ENCODE measurements at places on chromosomes 2 and 18.

DNA sequence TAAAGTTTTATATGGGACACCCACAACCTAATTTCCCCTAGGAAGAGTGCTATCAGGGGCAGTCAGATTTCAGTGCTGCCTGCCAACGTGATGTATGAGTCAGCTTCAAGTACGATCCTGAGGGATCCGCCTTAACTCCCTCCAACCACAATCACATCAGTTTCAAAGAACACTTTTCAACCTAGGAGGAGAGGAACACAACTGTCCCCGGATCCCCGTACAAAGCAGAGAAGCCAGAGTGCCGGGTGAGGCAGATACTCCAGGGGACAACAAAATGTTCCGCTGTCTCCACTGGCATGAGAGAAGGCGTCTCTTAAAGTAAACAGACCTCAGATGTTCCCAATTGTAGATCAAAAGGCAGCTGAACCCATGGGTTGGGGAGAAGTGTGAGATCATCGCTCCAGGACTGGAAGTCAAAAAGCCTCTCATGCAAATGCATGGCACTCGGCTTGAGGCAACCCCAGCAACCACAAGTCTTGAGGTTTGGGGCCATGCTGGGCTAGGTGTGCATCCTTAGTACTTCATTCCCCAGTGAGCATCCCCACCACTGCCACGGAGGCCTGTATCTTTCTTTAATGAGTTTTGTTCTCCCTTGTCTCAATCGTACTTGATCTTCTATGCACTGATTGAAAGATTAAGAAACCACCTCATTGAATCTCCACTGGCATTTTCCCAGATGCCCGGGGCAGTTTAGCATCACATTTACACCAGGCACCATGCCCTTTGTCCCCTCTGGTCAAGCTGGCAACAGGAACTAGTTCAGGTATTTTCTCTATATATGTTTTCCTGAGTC, 91.0 kb upstream of the CCBE1 start:
- no peak for DNase-seq

GRCh38 chr2:177501186-177501585, 108.6 kb downstream of the AGPS start:
- no peak for DNase-seq

GRCh38 chr18:79718126-79718525, 38.5 kb downstream of the CTDP1 start:
- no peak for DNase-seq

DNA sequence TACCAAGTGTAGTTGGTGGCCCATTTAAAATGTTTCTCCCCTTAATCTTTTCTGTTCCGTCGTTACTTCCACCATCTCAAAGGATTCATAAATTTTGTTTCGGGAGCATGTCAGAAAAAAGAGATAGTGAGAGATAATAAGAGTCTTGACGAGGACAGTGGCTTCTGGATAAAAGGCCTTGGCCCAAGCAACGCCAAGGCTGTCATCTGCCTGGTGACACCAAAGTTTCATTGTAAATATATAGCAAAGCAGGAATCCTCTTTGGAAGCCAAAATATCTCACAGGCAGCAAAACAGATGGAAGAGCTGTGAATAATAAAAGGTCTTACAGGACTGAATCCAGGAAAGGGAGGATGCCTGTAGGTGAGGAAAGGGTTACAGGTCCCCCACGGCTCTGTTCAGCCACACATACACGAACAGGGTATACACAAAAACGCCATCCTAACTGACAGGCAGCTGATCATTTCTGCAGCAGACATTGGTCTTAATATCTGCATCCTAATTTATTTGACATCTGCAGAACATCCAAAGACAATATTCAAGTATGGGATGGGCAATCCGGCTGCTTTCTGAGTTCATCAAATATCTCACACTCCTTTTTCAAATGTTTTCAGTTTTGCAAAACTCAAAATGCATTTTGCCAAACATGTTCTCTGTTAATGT, 382.8 kb downstream of the OSR1 start:
- no peak for DNase-seq

DNA sequence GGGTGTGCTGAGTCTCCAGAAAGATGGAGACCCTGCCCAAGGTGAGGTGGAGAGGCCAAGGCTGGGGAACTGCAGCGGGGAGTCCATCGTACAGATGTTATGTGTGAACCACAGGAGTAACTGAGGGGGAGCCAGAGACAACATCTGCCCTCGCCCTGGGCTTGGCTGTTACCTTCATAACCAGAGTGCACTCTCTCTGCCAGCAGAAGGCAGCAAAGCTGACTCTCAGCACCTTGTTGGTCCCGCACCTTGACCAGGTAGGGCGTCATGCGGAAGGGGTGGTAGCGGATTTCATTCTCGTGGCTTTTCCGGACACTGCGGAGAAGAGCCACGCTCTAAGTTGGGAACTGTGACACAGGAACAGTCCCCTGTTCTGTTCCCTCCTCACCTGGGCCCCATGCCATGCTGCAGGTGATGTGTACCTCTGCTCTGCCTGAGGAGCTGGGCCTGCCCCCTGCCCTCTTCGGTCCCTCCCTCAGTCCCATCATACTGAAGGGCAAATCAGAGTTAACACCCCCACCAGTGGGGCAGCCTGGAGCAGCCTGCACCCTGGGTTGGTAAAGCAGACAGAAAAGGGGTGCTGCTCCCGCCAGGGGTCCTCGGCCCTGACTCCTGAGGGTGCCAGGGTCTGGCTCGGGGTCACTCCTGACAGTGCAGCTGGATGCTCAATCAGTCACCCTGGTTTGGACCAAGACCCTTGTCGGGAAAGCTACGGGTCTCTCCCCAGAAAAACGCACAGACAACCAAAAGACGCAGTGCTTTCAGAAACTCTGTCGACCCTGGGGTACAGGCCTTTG, 20.3 kb downstream of the PER2 start:
- DNase-seq: no peak

DNA sequence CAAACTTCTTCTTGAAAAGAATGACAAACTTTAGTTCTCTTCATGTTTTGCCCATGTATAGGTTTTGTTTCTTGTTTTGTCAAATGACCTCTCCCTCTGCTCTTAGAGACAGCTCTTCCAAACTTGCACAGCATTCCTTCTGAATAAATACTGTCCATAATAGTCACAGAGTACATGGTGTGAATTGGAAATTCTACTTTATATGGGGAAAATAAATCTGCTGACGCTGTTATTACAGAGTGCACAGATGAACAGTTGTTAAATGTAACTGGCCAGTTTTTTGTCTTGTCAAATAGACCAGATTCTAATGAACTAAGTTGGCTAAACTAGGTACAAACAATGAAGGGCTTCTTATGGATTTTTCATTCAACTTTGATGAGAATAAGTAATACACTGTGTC, 115.8 kb upstream of the DTNA start:
- DNase-seq: no peak

- DNase-seq: no peak
These were observed 17.2 kb upstream of the SDC1 start for GRCh38 chr2:20241973-20242726.

DNA sequence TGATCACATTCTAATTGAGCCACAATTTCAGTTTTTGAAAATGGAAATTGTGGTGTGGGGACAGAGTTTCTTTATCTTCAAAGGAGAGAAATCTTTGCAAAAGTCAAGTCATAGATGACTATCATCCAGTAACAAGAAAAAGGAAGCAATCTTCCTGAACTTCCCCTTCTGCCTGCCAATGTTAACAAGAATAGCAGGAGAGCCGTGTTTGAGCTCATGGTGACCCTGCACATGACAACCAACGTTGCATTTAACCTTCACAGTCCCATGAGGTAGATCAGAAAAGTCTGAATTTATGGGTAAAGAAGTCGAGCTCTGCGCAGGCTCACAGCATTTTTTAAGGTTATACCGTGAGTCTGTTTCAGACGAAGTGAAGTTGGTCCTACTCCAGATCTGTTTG, 454.9 kb downstream of the LPIN1 start:
- DNase-seq: no peak

DNA sequence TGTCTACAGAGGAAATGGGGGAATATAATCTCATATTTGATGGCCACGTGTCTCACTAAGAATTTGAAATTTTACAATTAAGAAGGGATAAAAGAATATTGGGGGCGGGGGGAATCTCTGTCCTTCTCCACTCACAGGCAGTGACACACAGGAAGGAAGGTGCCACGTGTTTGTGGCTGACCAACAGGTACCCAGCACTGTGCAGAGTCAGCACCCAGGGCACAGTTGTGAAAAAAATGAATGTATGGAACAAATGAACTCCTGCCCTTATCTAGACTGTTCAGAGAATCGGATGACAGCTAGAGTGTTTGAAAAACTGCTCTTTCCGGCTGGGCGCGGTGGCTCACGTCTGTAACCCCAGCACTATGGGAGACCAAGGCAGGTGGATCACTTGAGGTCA, 317.0 kb upstream of the MYT1L start:
- DNase-seq: no peak

GRCh38 chr2:58651930-58652329, 410.8 kb upstream of the FANCL start:
- no peak for DNase-seq

GRCh38 chr2:28325173-28325566, 67.5 kb upstream of the FOSL2 start:
- DNase-seq: no peak

DNA sequence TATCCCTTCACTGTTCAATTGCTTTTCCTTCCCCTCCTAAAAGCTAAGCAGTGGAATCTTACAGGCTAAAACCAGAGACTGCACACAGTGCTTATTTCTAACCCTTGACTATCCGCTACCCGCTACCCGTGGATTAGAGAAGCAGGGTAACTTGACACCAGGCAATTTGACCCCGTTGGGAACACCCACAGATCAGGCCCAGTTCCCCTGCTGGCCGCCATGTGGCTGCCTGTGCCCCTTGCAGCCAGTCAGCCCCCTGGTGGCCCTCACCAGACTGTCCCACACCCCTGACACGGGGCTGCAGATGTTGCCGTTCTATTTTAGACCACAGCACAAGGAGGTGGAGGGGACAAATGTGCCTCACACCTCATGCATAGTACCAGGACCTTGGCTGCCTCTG, 74.8 kb downstream of the TXNL1 start:
- no peak for DNase-seq

GRCh38 chr18:24695168-24695567, 234.7 kb downstream of the HRH4 start:
- DNase-seq: no peak

- no peak for DNase-seq
These were observed 72.4 kb downstream of the ID2 start for GRCh38 chr2:8754106-8754776.

DNA sequence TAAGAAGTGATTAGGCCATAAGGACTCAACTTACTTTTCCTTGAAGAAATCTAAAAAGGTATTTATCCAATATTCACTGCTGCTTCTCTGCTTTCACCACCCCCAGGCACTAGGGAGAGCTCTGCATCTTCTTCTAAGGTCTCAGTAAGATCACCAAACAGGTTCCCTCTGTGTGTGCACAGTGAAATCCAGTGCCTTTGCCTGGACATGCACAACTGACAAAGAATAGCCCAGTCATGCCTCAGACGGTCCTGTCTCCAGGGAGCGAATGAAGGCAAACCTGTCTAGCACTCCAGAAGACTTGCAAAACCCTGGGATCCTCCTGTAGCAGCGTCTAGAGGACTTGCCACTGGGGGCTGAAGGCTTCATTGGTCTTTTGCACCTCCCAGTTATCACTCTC, 344.5 kb upstream of the LRATD1 start:
- no peak for DNase-seq

DNA sequence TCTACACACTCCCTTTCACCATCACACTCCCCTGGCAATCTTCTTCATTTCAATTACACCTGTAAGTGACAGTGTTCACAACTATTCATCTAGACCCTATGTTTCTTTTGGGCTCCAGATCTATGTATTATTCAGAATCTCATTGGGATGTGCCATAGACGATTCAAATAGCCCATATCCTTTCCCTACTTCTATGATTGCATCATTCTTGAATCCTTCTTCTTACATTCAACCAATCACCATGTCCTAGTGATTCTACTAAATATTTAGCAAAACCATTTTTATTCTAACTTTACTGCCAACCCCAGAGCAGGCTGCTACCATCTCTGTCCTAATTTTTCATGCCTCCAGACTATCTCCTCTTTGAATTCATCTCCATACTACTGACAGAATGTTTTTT, 106.4 kb downstream of the TDRD15 start:
- no peak for DNase-seq

GRCh38 chr2:95539290-95539689, 52.5 kb upstream of the TRIM43 start:
- no peak for DNase-seq

- no peak for DNase-seq
These were observed 11.7 kb downstream of the HSBP1L1 start for GRCh38 chr18:79975985-79976680.

DNA sequence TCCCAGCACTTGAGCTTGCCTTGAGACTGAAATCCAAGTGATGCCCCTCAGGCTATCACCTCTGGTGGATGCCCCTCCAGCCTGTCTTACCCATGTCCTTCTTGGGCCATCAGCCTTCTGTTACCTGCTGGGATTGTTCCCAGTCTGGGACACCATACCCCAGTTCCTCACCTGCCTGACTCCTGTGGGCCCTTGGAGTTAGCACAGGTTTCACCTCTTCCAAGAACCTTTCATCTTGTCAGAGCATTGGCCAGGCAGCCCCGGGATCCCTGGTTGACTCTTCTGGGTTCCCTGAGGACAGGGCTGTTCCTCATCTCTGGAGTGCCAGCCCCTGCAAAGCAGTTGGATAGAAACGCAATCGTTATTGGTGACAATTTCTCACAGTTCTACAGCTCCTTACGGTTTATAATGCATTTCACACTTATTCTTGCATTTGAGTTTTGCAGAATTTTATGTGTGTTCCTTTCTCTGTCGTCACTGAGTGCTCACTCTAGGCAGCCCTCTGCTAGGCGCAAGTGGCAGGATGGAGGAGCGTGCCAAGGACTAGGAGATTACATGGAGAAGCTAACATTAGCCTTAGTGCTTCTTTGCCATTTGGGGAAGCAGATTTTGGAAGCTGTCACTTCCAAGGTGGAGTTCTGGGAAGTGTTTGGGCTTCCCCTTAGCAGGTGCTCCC, 139.7 kb downstream of the DDX1 start:
- DNase-seq: no peak

- no peak for DNase-seq
These were observed 120.7 kb upstream of the AGAP1 start for GRCh38 chr2:235373171-235373570.

- DNase-seq: no peak
These were observed 46.0 kb downstream of the PLEKHA3 start for GRCh38 chr2:178526256-178526655.

Measured in stimulated activated CD4-positive, alpha-beta T cell treated with anti-CD3 and anti-CD28 coated beads, Interleukin-15, amount 100 ng/mL, for 1 hour (primary cell).